ENCODE measurements at places on chromosomes 7 and 10. TPM values are rescaled to one million over a fixed set of nuclear protein-coding genes. Genes with fewer than 3 reads are reported as not detected.

CYP51A1 gene
- 41.0 TPM for total RNA-seq

RAPGEF5 gene
- total RNA-seq, result 0.09 TPM

ANKRD30A gene
- total RNA-seq, result 0.31 TPM

VENTX gene
- not detected for total RNA-seq

FBXL13 gene
- total RNA-seq, result 0.26 TPM

LBX1 gene
- total RNA-seq, result not detected

HSPA12A gene
- 9.3 TPM for total RNA-seq

FAM20C gene
- 43.9 TPM for total RNA-seq

SEM1 gene
- total RNA-seq, result 339 TPM

TLX1 gene
- total RNA-seq, result not detected

CCDC136 gene
- 2.2 TPM for total RNA-seq

C10orf143 gene
- 0.27 TPM for total RNA-seq

FRA10AC1 gene
- 5.6 TPM for total RNA-seq

SNX10 gene
- 4.5 TPM for total RNA-seq

NXPH1 gene
- not detected for total RNA-seq

MYH16 gene
- total RNA-seq, result 0.32 TPM

RTKN2 gene
- total RNA-seq, result 0.91 TPM

CH25H gene
- total RNA-seq, result 0.26 TPM

PLA2G12B gene
- total RNA-seq, result not detected

LRRC61 gene
- total RNA-seq, result 0.20 TPM

CALHM3 gene
- total RNA-seq, result 0.20 TPM

CYP26C1 gene
- not detected for total RNA-seq

EPO gene
- total RNA-seq, result not detected

INA gene
- total RNA-seq, result 23.3 TPM

TIMM23 gene
- total RNA-seq, result 157 TPM

CLDN3 gene
- 2.8 TPM for total RNA-seq

PIK3CG gene
- not detected for total RNA-seq

PPP1R3C gene
- total RNA-seq, result 16.0 TPM

AGAP5 gene
- total RNA-seq, result 2.2 TPM

CLRN3 gene
- not detected for total RNA-seq

OR6V1 gene
- not detected for total RNA-seq

LRRC17 gene
- total RNA-seq, result not detected

NEUROG3 gene
- total RNA-seq, result not detected

SPACDR gene
- total RNA-seq, result 0.65 TPM

KCND2 gene
- not detected for total RNA-seq

FRG2B gene
- total RNA-seq, result 0.06 TPM

PDE1C gene
- total RNA-seq, result 3.8 TPM

PDZD7 gene
- 0.67 TPM for total RNA-seq

TEX36 gene
- total RNA-seq, result not detected

EEF1AKMT2 gene
- 18.0 TPM for total RNA-seq

AQP1 gene
- 0.40 TPM for total RNA-seq

OR2A42 gene
- total RNA-seq, result not detected

C7orf57 gene
- 0.18 TPM for total RNA-seq

Data from A549 treated with GW870086 at 1 μM for 4 hours (cell line).